K562 (cell line): ENCODE measurements at places on chromosomes 7 and 10. TPM values are rescaled to one million over a fixed set of nuclear protein-coding genes. Genes with fewer than 3 reads are reported as not detected.

DNA sequence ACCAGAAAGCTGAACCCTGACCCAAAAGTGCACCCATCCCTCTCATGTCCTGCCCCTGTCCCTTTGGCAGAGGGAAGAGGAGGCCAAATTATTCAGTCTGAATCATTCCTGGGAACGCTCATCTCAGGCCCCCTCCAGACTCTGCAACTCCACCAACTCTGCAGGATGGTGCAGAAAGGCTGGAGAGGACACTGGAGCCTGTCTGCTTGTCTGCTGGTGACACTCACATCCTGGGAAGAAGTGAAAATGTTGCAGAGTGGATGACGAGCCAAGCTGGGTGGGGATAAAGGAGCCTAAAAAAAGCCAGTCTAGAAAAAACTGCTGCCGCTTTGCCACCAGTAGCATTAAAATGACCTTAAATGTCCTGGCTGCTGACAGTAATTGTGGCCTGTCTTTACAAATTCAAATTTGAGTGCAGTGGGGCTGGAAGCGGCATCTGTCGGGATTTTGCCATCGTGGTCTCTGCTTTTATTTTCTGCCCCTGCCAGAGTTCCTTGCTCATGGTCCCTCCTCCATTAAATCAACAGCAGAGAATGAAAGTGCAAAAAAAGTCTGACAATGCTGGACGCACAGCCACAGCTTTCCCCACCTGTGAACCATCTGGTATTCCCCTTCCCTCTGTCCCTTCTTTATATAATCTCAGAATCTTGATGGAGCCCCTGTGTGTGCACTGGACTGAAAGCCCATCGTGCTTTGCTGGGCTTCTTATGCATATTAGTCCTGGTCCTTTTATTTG lies 63.9 kb downstream of the STK17A start:
- no peak for DNase-seq

GRCh38 chr10:99532687-99533495 lies at the start of gene NKX2-3:
Gene NKX2-3 (plus strand): TSS chr10:99532942. CDS start chr10:99533132, 190 bp downstream.
- DNase-seq: peak; percentile 45

DNA sequence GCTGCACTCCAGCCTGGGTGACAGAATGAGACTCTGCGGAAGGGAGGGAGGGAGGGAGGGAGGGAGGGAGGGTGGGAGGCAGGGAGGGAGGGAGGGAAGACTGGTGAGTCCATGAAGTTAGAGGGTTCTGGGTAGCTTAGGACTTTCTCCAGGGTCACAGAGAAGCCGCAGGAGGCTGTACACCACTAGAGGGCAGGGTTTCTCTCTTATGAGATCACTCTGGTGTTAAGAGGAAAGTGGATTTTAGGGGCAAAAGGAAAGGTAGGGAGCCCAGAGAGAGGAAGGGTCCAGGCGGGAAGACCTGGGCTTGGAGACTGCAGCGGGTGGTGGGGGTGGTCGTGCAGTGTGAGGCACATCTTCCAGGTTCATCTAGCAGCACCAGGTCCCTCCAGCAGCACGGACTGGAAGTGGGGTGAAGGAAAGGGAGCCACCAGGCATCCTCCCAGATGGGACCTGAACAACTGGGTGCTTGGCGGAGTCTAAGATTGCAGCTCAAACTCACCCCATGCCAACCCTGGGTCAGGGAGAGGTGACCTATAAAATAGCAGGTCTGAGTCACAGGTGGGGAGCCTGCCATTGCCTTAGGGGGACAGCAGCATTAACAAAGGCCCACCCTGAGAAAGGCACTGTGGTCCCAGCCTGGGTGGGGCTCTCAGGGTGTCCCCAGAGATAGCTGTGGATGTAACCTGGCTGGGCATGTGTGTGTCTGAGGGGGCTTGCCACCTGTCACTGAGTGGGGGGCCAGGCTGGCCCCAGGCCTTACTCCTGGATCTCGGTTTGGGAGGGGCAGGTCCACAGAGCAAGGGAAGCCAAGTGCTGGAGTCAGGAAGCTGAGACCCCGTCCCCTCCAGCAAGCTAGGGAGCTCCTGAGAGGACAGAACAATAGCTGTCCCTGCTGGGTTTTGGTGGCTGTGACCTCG lies 48.5 kb upstream of the SLC29A3 start:
- DNase-seq: peak; percentile 83

The INSYN2A gene
- total RNA-seq: not detected in 2 replicates

The AUTS2 gene
- total RNA-seq: 0.25 and 0.58 TPM in 2 replicates

The PRR15 gene
- not detected in 2 replicates for total RNA-seq

The TMEM236 gene
- 0.04 TPM in 2 replicates for total RNA-seq

The NHLRC2 gene
- total RNA-seq: 22.4 and 23.1 TPM in 2 replicates

The OPALIN gene
- not detected in 2 replicates for total RNA-seq

The GTF2IRD1 gene
- 30.2 and 32.1 TPM in 2 replicates for total RNA-seq

The HKDC1 gene
- total RNA-seq: 0.04 TPM in 1 of 2 replicates, not detected in the other

DNA sequence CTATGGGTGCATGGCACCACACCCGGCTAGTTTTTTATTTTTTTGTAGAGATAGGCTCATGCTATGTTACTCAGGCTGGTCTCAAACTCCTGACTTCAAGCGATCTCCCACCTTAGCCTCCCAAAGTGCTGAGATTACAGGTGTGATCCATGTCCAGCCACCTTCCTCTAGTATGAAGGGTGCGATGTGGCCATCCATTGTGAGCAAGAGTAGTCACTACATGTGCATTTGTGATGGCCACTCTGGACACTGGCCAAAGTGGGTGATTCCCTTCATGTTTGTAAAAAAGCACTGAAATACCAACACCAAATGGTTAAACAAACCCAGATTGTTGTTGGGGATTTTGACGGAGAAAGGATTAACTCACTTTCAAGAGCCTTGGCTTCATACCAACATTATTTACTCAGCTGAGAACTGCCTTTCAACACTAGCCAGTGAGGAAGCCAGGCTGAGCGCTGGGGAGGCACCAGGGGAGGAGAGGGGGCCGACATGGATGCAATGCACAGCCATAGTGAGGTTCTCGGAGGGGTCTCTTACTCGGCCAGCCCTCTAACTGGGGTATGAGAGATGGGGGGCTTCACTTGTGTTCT lies 198.1 kb upstream of the LYZL2 start:
- DNase-seq: no peak

The ZDHHC4 gene
- total RNA-seq: 54.1 and 58.7 TPM in 2 replicates

DNA sequence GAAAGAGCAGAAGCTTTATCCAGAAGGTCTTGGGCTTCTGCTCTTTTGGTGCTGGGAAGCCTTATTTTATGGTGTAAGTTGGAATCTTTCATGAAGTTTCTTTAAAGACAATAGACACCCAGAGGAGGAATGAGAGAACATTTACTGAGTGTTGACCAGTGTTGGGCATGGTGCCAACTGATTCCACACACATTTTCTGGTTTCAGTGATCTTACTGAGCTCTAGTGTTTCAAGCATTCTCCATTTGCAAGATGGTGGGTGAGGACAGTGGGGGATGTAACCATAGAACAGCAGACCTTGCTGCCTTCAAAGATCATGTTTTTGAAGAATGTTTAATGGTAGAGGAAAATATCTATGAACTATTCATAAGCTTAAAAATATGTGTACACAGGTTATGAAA lies 114.6 kb downstream of the LRMDA start:
- no peak for DNase-seq

- DNase-seq: no peak
Measured at GRCh38 chr7:75637854-75638593, 100.7 kb downstream of the HIP1 start.

DNA sequence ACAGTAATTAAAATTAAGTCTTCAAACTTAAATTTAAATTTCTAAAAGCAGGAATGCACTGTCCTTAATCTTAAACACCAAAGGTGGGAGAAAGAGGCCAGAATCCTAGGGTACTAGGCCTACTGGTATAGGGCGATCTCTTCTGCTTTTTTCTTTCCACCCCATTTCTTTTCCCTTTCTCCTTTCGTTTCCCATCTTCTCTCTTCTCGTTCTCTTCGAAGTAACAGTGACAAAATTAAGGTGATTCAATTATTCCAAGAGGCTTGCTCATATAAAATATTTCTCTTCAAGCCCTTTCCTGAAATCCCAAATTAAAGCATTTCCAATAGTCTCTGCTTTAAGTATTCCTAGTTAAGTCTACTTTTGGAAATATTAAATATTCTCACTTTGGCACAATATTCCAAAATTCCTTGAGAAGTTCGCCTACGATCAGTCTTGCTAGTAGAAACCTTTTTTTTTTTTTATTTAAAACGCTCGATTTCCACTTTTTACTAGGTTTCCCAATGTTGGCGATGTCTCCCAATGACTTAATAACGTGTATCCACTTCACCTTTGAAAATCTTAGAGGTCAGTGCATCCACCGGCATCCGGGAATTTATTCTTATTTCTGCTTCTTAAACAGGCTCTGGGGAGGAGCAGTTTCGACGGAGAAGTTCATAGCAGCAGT lies 765 bp upstream of the LCOR start:
- no peak for DNase-seq

DNA sequence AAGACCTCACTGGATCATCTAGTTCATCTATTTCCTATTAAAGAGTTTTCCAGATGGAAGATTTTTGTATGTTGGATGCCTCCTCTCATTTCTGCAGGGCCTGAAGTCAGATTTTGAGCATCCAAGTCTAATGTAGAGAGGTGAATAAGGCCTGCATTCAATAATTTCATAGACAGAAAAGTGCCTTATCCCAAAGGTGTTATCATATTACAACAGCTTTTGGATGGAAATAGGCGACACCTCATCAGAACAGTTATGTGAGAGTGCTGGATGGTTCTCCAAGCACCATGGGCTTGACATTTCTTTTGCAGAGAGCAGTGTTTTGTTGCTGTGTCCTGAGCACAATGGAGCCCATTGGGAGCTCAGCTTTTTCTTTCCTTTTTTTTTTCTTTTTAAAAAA lies 162.4 kb upstream of the MEOX2 start:
- no peak for DNase-seq

- no peak for DNase-seq
Measured at GRCh38 chr10:44125879-44126278, 259.0 kb downstream of the CXCL12 start.

DNA sequence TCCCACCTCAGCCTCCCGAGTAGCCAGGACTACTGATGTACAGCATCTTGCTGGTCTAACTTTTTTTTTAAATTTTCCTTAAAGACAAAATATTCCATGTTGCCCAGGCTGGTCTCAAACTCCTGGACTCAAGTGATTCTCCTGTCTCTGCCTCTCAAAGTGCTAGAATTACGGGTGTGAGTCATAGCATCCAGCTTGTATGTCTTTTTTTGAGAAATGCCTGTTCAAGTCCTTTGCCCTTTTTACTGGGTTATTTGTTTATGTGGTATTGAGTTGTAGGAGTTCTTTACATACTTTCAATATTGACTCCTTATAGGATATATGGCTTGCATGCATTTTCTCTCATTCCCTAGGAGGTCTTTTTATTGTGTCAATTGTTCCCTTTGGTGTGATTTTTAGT lies 486.4 kb downstream of the MAGI2 start:
- DNase-seq: no peak

The HELLS gene
- 40.8 and 45.7 TPM in 2 replicates for total RNA-seq

DNA sequence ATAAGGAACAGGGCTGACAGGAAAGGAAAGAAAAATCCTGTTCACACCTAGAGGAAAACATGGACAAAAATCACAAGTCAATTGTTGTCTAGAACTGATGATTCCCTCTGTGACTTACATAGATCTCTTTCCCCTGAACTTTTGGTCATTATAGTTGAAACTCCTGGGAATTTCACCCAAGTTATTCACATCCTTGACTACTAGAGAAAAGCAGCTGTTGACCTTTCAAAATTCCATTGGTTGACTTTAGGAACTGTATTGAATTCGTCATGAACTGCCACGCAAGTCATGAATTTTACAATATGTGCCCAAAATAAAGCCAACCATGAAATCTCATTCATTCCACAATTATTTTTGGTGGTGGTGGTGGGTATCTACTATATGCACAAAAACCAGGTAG lies 104.3 kb downstream of the UBE2H start:
- no peak for DNase-seq

The MYOF gene
- 0.27 and 0.67 TPM in 2 replicates for total RNA-seq

The NPC1L1 gene
- total RNA-seq: 0.02 and 0.07 TPM in 2 replicates

The OR2A1 gene
- not detected in 2 replicates for total RNA-seq

The PDE1C gene
- total RNA-seq: not detected in 2 replicates

The SRGN gene
- 173 and 193 TPM in 2 replicates for total RNA-seq

- DNase-seq: no peak
Measured at GRCh38 chr10:30662814-30663213, 33.3 kb upstream of the LYZL2 start.

DNA sequence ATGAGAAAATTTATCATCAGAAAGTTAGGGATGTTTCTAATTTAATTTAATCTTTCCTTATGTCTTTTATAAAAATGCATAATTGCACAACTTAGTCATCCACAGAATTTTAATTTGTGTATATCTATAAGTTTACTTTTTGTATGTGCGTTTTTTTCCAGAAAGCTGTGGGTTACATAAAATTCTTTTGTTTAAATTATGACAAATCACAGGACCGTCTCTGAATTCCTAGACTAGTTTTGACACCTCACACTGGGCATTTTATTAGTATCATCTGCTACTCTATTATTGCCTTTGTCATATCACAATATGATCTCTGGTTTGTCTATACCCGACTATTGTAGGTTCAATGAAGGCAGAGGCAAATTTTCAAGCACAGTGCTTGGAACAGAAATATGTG lies 482.4 kb upstream of the SEMA3D start:
- DNase-seq: no peak

GRCh38 chr10:128468462-128468861 lies 342.2 kb upstream of the MKI67 start:
- no peak for DNase-seq

The SDK1 gene
- total RNA-seq: 0.16 TPM in 2 replicates

GRCh38 chr7:37009125-37009675 lies 284.9 kb upstream of the AOAH start:
- DNase-seq: no peak

DNA sequence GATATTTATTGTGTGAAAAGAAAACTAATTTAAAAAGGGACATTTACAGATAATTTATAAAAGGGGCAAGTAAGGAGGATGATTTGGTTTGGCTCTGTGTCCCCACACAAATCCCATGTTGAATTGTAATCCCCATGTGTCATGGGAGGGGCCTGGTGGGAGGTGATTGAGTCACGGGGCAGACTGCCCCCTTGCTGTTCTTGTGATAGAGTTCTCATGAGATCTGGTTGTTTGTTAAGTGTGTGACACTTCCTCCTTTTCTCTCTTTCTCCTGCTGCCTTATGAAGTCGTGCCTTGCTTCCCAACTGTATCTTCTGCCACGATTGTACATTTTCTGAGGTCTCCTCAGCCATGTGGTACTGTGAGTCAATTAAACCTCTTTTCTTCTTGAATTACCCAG lies 171.0 kb upstream of the SEMA3E start:
- DNase-seq: no peak

GRCh38 chr7:138170298-138170697 lies 94.0 kb downstream of the AKR1D1 start:
- no peak for DNase-seq

The GRM8 gene
- 0.13 TPM in 1 of 2 replicates, not detected in the other for total RNA-seq

The NCF1 gene
- 0.29 TPM in 1 of 2 replicates, not detected in the other for total RNA-seq
